ENCODE measurements at places on chromosomes 5 and 9.
A peak's percentile ranks its signal among the peaks of the same experiment; 100 is the strongest.

DNA sequence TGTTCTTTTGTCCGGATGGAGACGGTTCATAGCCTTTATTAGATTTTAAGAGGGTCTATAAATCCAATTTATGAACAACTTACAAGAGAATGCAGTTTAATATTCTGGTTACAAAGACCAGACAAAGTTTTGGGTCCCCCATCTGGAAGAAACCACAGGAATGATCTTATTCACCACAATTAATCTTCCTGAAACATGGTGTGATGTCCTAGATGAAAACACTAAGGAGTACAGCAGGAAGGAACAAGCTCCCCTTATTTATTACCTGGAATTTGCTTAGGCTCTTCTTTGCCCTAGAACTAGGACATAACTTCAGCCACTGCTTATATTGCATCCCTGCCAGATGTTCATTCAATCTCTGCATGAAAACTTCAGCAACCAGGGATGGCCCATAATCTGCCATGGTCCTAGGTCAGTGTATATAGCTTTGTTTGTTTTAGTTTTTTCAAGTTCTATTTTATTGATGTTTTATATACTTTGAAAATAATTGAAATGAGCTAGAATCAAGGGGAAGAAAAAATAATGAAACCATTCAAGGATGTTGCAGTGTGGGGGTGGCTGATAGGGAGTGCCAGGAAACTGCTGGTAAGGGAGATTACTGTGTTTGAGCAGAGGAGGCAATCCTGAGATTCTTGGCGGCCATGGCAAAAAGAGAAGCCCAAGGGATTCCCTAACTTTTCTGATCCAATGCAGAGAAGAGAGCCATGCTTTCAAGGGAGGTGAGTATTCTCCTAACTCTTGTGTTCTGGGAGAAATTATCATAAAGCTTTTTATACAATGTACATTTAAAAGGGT is 16.8 kb downstream of the TXNDC8 start:
- DNase-seq: no peak

DNA sequence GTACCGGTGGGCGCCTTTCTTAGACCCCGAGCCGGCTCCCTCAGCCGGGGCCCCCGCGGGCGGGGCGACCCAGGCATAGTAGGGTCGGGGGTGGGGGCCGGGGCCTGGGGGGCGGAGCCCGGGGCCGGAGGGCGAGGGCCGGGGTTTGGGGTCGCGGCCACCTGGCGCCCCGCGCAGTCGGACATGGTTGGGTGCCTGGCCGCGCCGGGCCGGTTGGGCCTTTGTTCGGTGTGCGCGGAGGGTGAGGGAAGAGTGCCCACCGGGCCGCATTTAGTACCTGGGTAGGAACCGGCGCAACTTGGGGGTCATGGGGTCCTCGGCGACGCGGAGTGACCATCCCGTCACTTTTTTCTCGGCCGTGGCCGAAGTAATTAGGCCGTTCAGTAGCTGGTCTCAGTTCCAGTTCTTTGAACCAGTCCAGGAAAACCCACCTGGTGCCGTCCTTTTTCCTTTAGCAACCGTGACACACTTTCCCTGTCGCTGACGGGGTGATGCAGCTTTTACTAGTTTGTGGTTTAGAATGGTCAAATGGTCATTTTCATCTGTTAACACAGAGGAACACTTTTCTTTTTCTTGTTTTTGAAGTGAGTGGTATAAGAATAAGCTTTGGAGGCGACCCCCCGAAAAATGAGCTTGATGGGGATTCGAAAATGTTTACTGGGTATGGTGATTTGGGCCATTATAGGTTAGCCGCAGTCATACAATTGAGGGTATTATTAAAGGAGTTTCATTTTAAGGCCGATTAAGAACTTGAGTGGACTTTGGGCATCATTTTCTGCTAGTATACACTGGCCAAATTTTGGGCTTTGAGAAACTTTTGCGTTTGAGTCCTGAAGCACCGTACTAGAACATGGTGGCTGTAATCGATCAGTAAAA is 589 bp downstream of the CKS2 start:
- peak; percentile 69 for DNase-seq

GRCh38 chr9:133210609-133211008 is 1.6 kb upstream of the OBP2B start:
- no peak for DNase-seq

DNA sequence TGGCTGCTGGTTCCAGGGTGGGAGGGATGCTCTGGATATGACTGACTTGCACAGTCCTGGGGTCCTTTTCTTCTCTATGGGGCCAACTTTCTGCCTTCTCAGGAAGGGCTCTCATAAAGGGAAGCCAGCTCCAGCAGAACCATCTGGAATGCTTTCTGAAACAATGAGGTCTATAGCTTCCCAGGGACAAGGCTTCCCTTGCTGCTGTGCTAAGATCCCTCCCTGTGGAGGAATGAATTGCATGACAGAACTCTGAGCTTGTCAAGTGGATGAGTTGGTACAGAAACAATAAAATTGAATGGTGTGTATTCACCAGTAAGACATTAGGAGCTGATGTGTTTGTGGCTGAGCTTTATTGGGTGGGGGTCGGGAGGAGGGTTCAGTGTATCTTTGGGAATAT is 19.8 kb downstream of the CKMT2 start:
- no peak for DNase-seq

DNA sequence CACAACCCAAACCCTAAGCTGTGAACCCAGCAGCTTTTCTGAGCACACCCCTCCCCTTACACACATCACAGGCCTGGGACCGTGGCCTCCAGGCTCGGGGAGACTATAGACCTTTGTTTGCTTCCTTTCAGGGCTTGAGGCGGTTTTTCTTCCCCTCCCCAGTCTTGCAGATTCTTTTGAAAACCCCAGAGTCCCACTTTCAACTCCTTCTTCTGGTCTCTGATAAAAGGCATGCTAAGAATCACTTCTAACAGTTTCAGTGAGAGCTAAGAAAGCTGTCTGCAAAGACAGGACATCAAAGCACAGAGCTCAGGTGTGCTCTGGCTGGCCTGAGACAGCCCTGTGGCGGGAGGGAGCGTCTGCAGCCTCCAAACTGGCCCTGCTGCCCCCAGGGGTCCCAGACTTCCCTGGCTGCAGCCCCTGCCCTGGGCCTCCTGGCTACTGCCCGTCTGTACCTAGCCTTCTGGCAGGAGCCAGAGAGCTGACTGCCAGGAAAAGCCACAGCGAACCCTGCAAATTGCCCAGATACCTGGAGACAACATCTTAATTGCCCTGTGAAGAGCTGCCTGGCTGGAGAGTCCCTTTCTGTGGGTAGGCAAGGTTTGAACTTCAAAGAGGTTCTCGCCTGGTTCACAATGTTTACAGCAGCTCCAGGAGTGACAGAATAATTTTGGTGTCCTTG is 138.9 kb downstream of the GADD45G start:
- DNase-seq: no peak

DNA sequence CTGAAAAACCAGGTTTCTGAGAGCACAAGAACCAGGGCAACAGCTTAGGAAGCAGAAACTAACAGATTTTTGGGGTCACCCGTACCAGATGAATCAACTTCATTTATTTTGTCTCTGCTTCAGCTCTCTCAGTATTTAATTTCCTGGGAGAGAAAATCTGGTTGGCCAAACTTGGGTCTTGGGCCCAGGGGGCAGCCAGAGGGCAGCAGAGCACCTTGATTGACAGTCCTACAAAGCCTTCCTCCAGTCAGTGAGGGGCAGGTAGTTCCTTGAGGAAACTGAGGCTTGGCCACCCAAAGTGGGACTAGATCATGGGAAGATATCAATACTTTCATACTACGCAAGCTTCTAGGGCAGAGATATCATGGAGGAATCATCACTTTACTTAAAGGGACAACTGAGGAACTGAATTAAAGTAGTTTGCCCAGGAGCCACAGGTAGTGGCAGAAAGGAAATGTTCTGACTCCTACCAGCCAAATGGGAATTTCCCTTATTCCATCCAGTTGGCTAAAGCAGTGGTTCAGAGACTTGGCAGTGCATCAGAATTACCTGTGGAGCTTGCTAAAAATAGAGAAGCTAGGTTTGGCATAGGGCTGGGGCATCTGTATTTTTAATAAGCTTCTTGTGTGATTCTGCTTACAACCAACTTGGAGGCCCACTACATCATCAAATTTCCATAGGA is 21.5 kb upstream of the ARHGAP26 start:
- peak; percentile 49 for DNase-seq

- DNase-seq: no peak
These were observed 28.2 kb downstream of the CATSPER3 start for GRCh38 chr5:134995850-134996402.

DNA sequence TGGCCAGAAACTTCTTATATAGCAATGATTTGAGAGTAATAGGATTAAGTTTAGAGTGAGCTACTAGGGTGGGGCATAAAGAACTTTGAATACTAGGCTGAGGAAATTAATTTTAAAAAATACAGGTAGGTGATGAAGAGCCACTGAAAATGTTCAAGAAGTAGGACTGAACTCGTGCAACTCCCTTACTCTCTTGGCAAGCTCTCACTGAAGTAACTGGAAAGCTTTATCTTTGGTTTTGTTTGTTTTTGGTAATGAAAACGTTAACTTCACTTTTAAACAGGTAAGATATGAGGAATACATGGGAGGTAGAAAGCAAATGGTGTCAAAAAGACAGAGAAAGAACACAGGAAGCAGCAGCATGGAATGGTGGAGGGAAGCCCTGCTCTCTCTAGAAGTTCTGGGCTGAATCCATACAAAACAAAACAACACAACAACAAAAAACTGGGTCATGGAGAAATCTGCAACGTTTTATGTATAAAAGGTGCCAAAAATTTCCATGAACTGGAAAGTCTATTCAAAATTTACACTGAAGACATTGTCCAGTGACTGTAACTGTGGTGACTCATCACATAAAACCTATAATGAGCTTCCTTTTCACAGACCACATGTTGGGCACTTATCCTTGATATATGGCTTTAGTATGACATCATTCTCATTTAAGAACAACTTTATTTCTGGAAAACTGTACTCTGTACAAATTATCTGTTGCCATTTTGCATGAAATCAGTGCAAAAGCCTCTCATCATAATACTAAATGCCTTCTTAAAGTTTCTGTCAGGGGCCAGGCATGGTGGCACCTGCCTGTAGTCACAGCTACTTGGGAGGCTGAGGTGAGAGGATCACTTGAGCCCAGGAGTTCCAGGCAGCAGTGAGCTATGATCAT is 91.2 kb upstream of the CHD1 start:
- DNase-seq: no peak

DNA sequence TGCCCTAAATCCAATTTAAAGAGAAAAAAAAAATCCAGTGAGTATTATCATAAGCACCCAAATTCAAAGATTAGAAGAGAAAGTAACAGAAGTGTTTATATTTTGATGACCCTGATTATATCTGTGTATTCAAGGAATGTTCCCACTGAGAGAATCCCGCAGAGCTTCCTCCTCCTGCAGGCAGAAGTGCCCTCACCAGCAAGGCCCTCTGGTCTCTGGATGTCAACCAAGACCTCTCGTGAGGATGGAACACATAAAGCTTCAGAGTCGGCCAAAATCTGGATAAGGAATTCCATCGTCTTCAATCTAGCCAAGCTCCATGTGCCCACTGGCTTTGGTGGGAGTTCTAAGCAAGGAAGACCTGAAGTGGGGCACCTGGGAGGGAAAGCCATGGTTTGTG is 18.1 kb downstream of the PTCH1 start:
- DNase-seq: no peak

- no peak for DNase-seq
These were observed 97.8 kb downstream of the C5orf15 start for GRCh38 chr5:133870661-133871060.

DNA sequence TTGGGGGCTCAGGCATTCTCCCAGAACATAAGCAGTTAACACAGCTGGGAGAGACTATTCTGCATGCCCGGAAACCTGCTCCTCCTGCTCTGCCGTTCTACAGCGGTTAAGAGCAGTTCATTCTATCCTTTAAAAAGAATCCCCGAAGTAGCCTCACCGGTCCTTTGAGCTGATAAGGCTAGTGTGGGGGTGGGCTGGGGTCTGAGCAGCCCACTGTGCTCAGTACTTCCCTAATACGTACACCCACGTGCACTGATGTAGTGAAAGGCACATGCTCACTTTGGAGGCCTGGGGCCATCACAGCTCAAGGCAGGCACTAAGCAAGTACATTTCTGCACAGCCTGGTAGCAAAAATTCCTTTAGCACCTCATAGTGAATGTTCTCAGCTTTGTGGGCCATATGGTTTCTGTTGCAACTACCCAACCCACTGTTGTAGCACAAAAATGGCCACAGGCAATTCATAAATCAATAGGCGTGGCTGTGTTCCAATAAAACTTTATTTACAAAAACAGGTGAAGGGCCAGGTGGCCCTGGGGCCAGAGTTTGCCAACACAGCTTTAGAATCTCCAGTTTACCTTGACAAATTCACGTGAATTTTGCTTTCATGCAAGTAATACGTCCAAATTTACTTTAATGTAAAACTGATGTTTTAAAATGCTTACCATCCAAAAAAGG is 136.4 kb downstream of the ZNF354C start:
- DNase-seq: no peak

- DNase-seq: no peak
These were observed 63.7 kb upstream of the FANCC start for GRCh38 chr9:95381221-95381620.

- no peak for DNase-seq
These were observed 370.6 kb downstream of the DMRTA1 start for GRCh38 chr9:22817181-22817580.

- no peak for DNase-seq
These were observed 294.1 kb upstream of the CD180 start for GRCh38 chr5:67490543-67491321.

DNA sequence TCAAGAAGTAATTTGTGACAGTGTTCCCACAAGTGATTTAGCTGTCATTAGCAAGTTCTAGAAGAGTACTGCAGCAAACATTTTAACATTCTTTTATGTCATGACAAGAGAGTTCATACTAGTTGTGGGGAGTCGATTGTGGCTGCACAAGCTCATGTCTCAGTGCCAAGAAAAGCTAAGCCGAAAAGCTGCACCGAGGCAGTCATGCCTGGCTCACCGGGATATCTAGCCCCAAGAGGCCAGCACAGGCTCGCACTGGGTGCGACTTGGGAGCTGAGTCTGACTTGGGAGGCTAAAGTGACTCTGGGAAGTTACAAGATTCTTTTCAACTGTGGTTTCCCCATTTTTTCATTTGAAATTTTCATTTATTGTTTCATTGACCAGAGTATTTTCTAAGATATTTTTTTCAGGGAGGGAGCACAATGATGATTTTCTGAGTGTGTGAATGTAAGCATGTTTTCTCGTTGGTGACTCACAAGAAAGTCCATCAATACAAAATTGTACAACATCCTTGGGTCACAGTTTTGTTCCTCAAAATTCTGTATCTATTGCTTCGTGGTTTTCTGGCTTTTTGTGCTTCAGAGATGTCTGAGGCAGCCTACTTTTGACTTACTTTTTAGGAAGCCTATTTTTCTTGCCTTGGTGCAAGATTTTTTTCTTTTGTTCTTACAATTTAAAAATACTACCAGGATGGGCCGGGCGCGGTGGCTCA is 18.7 kb downstream of the CAST start:
- DNase-seq: no peak

Data from erythroblast (primary cell).